ENCODE measurements at places on chromosomes 13 and 19.
A peak's percentile ranks its signal among the peaks of the same experiment; 100 is the strongest.

GRCh38 chr19:15249972-15250639 is 17.9 kb upstream of the EPHX3 start:
- peak; percentile 68 for DNase-seq
- no peaks in the 10 kb centered on the region for H3K27me3 ChIP-seq
- H3K36me3 ChIP-seq = peaks cover 81% of the 10 kb centered on the region
- peak overlapping the region; percentile 58 for H3K27ac ChIP-seq

DNA sequence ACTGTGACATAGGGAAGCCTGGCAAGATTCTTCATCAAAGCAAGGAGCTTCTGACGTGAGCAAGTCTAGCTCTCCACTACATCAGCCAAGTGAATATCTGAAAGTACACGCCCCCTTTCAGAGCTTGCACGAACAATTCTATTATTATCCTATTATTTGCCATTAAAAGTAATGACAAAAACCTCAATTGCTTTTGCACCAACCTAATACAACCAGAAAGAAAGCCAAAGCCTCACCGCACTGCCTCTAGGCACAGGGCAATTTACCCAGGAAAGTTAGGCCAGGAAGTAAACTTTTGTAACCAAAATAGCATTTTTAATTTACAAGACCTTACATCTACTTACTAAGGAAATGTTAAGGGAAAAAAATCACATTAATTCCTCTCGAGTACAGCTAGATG is 41.2 kb downstream of the LATS2 start:
- H3K4me1 ChIP-seq = peaks cover 4% of the 10 kb centered on the region
- no peak overlapping the region for H3K27ac ChIP-seq
- DNase-seq = no peak
- peaks cover 11% of the 10 kb centered on the region for H3K36me3 ChIP-seq
- no peaks in the 10 kb centered on the region for H3K27me3 ChIP-seq

- no peaks in the 10 kb centered on the region for H3K36me3 ChIP-seq
- H3K4me1 ChIP-seq = no peaks in the 10 kb centered on the region
- no peaks in the 10 kb centered on the region for H3K27me3 ChIP-seq
- H3K4me3 ChIP-seq = no peak overlapping the region
- DNase-seq = no peak
- H3K27ac ChIP-seq = no peak overlapping the region
Observed at GRCh38 chr13:69683921-69684686, 423.5 kb upstream of the ATXN8OS start.

DNA sequence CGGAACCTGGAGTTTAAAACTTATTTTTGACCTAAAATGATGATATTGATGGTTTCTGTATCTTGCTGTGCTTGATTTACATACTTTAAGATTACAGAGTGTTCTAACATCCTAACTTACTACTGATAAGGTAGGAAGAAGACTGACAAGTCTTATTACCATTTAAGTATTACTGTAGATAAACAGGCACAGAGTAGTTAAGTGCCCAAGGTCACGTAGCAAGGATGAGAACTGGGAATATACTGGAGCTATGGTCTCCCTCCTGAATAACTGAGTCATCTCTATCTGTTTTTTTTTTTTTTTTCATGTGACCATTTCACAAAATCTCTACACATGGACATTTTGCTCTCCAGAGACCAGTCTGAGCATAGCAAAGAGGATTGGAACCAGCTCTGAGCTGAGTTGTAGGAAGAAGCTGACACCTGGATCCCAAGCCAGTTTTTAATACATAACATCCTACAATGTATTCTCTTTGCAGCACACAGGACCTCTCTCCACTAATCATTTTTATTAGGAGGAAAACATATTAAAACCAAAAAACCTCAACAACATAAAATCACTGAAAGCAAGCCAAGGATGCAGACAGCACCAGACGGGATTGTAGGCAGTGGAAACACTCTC is 173.5 kb downstream of the DNAJC15 start:
- DNase-seq = no peak
- no peaks in the 10 kb centered on the region for H3K27me3 ChIP-seq
- H3K27ac ChIP-seq = no peak overlapping the region

- no peaks in the 10 kb centered on the region for H3K36me3 ChIP-seq
- H3K27me3 ChIP-seq = no peaks in the 10 kb centered on the region
- no peak overlapping the region for H3K4me3 ChIP-seq
- H3K4me1 ChIP-seq = no peaks in the 10 kb centered on the region
- DNase-seq = no peak
Observed at GRCh38 chr13:45678282-45678681, 23.8 kb upstream of the CBY2 start.

- no peaks in the 10 kb centered on the region for H3K36me3 ChIP-seq
- H3K27me3 ChIP-seq = peaks cover 10% of the 10 kb centered on the region
- peak overlapping the region; percentile 76 for H3K4me3 ChIP-seq
- peak; percentile 76 for DNase-seq
Observed at GRCh38 chr19:1864480-1865171, 1.2 kb upstream of the KLF16 start.

DNA sequence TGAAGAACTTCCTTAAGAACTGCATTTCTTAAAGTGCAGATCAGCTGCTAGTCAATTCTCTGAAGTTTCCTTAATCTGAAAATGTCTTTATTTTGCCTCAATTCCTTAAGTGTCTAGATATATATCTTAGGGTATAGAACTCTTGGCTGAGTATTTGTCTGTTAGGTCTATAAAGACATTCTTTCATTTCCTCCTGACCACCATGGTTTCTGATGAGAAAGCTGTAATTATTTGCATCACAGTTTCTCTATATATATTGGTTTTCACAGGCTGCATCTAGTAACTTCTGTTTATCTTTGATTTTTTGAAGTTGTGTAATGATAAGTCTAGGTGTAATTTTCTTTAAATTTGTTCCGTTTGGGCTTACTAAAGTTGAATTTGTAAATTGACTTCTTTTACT is 15.2 kb downstream of the NDFIP2 start:
- H3K27me3 ChIP-seq = no peaks in the 10 kb centered on the region
- no peaks in the 10 kb centered on the region for H3K36me3 ChIP-seq
- DNase-seq = no peak
- H3K4me1 ChIP-seq = no peaks in the 10 kb centered on the region

DNA sequence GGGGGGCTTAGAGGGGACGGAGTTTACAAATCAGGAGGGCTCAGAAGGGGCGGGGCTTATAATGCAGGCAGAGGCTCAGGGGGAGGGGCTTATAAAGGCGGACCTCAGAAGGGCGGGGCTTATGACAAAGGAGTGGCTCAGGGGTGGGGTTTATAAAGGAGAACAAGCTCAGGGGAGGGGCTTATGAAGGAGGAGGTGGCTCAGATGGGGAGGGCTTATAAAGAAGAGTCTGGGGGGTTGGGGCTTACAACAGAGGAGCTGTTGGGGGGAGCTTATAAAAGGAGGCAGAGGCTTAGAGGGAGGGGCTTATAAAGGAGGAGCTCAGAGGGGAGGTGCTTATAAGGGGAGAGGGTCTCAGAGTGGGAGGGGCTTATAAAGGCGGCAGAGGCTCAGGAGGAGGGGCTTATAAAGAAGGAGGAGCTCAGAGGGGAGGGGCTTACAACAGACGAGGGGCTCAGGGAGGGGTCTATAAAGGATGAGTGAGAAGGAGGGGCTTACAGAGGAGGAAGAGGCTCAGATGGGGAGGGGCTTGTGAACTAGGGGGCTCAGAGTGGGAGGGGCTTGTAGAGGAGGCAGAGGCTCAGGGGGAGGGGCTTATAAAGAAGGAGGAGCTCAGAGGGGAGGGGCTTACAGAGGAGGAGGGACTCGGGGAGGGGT is 1.0 kb downstream of the SMIM24 start:
- no peak overlapping the region for H3K27ac ChIP-seq
- H3K36me3 ChIP-seq = no peaks in the 10 kb centered on the region
- no peaks in the 10 kb centered on the region for H3K4me1 ChIP-seq
- no peak for DNase-seq

Measured in trophoblast cell (in vitro differentiated cells and primary cell).